ENCODE measurements at places on chromosomes 3 and 15.

DNA sequence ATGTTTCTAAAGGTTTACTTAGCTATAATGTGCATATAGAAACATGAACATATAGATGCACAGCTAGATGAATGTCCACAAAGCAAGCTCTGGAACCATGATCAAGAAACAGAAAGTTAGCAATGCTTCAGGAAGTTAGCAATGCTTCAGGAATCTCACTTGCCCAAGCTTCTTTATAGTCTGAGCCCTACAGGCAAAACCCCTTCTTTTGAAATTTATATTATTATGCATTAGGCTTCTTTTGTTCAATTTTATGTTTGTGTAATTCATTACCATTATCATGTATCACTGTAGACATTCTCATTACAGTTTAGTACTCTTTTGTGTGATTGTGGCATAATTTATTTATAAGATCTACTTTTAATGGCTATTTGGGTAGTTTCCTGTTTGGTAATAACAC, 286.4 kb upstream of the BCHE start:
- no peak for DNase-seq

DNA sequence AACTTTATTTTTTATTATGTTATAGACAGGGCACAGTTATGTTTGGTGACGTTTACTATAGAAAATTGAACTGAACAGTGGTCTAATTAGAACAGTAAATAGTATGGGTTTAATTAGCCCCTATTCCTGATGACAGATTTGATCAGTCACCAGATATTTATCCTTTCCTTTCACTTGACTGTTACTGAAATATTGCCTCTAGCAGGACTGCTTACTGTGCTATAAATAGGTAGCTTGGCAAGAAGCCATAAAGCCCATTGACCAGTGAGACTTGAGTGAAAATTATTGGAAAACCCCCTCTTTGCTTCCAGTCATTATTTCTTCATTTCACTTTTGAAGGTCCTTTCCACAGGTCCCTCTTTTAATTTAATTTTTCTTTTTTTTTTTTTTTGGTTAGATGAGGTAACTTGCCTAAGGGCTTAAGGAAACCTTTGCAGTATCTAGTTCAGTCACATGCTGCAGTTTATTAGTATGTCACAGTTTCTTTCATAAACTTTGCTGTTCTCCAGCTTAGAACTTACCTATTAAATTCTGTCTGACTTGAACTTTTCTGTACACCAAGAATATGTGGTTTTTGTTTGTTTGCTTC, 115.6 kb downstream of the ADAMTSL3 start:
- DNase-seq: no peak

DNA sequence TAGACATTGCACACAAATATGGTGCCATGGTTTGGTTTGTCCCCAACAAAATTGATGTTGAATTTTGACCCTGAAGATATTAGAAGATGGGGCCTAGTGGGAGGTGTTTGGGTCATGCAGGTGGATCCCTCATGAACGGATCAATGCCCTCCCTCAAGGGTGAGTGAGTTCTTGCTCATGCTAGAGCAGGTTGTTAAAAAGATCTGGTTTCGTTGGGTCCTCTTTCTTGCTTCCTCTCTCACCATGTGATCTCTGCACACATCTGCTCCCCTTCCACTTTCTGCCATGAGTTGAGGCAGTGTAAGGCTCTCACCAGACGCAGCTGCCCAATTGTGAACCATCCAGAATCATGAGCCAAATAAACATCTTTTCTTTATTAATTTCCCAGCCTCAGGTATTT, 87.8 kb upstream of the MDFIC2 start:
- no peak for DNase-seq

DNA sequence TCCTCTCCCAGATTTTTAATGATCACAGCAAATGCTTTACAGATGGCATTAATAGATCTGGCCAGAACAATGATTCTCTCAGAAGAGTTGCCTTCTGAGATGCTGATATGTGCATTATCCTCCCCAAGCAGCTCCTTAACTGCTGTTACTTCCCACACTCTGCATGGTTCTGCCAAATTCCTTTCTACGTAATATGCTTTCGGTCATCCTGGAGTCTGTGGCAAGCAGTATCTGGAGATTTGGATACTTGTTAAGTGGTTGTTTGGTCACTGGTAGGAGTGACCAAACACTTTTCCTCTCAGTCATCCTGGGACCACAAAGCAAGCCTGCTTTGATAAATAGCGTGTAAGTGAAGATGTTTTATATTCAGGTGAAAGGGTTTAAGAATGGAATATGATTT, 71.1 kb upstream of the CCNL1 start:
- DNase-seq: no peak

DNA sequence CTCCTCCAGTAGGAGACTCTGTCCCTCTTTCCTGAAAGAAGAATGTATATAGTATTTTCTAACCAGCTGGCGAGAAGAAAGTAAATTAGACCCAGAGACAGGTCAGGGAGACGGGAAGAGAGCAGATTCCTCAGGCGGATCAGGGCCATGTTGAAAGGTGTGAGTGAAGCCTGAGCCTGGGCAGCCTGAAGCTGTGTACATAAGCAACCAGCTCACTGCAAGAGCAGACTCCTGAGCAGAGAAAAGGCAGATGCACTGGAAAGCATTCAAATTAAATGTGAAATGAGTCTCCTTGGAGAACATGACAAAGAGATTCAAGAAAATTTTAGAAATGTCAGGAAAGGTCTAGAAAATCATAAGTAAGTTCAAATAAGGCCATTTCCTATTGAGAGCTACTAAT, 165.8 kb downstream of the GOLIM4 start:
- DNase-seq: no peak

- DNase-seq: no peak
These were observed 24.7 kb downstream of the MBNL1 start for GRCh38 chr3:152293347-152294006.

DNA sequence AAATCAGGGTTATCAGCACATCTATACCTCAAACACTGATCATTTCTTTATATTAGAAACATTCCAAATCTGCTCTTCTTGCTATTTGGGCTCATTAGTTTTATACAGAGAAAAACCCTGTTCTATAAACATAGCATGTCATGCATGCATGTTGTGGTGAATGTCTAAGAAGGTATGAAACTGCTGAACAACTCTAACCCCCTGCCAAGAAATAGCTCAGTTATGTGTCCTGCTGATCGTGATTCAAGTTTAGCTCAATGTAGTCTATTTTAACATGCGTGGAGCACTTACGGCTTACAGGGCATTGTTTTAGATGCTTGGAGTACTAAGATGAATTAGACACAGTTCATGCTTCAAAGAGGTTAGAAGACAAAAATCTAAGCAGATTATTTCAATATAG, 35.8 kb downstream of the MYH15 start:
- no peak for DNase-seq

GRCh38 chr15:25171856-25172687, 217.3 kb downstream of the SNRPN start:
- no peak for DNase-seq

DNA sequence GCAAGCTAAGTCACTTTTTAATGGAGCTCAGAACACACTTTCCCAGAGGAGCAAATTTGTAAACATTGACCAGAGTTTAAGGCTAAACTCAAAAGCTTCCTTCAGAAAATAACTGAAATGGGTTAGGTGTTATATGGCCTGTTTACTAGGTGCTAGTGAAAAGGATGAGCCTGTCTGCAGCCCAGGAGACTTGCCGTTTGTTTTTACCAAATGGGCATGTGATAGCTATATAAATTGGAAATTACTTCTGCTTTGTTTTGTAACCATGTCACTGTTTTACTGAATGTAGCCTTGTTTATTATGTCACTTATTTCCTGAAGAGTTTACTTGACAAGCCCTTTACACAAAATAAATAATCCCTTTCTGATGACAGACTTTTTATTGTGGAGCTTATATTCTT, 109.4 kb upstream of the THSD4 start:
- no peak for DNase-seq

GRCh38 chr3:90099493-90099892, 992.1 kb downstream of the EPHA3 start:
- no peak for DNase-seq

DNA sequence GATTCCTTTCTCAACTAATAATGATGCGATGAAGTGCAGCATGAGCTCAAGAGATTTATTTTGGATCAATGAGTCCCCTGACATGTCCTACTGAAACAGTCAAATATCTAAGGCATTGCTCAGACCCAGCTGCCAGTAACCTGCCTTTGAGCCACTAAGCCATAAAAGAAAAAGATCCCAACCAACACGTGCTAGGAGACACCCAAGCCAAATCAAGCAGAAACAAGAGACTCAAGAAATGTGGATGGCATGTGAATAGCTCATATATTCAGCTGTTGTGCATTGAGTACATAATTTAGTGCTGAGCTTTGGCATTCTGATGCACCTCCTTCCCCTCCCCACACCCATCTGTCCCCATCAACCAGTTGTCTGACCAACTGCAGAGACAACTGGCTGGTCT, 29.2 kb downstream of the GJD2 start:
- DNase-seq: no peak

DNA sequence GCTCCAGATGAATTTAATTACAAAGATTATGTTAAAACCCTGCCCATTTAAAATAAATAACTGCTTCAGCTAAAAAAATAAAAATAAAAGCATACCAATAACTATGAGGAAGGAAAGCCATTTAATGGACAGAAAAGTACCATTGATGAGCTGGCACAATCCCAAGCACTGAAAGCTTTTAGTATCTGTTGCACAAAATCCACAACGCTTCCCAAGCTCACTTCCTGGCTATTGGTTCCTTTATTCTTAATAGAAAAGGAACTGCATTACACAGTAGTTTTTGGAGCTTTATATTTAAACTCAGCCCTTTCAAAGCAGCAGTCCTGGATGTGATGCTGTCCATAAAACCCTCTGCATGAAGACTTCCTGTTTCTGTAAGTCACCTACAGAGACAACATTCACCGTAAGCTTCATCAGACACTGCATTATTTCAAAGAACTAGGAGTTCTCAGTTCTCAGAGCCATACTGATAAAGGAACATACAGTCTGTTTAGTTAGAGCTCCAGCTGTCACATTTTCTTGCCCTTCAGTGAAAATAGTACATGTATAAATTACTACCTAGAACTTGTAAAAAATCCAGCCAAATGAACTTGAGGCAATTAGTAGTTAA, 81.5 kb downstream of the CSNK1G1 start:
- no peak for DNase-seq

- no peak for DNase-seq
These were observed 29.8 kb upstream of the FAM98B start for GRCh38 chr15:38424101-38424552.

GRCh38 chr3:160374472-160374871, 24.6 kb downstream of the IFT80 start:
- DNase-seq: no peak

DNA sequence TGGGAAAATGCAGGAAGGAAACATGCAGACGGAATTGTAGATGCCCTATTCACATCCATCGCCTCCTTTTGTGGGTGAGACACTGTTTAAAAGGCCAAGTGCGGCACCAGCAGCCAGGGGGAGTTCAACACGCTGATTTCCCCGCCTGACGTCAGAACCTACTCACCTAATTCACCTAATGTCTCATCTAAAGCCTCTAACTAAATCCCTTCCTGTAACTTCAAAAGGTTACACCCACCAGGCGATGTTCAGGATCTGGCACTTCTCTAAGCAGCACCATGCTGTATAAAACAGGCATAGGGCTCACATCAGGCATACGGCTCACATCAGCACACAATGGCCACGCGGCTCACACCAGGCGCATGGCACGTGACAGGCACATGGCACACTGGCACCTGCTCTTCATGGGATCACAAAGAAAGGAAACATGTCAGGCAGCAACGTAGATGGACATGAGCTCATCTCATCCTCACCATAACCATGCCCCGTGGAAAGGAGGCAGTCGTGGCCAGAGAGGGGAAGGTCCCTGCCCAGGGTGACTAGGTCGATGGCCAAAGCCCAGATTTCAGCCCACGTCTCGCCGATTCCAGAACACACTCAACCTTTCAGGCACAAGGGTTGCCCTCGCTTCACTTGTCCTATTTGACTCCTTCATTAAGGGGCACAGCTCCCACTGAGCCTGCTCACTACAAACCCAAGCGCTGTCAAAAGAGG, 21.7 kb downstream of the XXYLT1 start:
- no peak for DNase-seq

GRCh38 chr15:82046666-82047452, 1.0 kb upstream of the MEX3B start:
- peak; percentile 87 for DNase-seq

- DNase-seq: no peak
These were observed 438.4 kb upstream of the THBS1 start for GRCh38 chr15:39142500-39142899.
